ENCODE measurements at places on chromosomes 6 and 20.

- no peak for DNase-seq
These were observed 374 bp upstream of the SERINC1 start for GRCh38 chr6:122472022-122472340.

DNA sequence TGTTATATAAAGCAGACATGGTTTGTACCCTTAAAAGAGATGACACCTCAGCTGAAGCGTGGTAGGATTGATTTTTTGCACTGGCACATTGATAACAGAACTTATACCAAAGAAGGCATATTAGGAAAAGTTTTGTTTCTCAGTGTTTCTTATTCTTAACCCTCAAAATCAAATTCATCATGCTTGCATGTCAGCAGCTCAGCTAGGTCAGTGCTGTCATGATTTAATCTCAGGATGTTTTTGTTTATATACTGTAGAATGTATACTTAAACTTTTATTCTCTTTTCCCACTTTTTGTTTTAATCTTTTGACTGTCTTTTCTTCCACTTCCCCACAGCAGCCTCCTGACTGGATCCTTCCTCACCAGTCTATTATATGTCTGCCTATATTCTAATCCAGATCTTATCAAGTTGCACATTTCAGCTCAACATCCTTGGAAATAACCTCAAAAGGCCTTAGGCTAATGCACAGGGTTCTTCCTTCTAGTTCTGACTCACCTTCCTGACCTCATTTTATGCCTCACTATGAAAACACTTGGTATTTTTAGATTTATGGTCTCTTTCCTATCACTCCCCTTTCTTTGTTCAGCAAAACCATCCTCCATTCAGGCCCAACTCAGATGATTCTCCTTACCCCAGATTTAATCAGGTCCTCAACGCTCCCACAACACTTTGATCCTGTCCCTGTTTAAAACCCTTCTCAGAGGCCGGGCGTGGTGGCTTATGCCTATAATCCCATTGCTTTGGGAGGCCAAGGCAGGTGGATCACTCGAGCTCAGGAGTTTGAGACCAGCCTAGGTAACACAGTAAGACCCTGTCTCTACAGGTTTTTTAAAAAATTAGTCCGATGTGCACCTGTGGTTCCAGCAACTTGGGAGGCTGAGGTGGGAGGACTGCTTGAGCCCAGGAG lies 7.2 kb downstream of the HEBP2 start:
- peak; percentile 61 for DNase-seq

DNA sequence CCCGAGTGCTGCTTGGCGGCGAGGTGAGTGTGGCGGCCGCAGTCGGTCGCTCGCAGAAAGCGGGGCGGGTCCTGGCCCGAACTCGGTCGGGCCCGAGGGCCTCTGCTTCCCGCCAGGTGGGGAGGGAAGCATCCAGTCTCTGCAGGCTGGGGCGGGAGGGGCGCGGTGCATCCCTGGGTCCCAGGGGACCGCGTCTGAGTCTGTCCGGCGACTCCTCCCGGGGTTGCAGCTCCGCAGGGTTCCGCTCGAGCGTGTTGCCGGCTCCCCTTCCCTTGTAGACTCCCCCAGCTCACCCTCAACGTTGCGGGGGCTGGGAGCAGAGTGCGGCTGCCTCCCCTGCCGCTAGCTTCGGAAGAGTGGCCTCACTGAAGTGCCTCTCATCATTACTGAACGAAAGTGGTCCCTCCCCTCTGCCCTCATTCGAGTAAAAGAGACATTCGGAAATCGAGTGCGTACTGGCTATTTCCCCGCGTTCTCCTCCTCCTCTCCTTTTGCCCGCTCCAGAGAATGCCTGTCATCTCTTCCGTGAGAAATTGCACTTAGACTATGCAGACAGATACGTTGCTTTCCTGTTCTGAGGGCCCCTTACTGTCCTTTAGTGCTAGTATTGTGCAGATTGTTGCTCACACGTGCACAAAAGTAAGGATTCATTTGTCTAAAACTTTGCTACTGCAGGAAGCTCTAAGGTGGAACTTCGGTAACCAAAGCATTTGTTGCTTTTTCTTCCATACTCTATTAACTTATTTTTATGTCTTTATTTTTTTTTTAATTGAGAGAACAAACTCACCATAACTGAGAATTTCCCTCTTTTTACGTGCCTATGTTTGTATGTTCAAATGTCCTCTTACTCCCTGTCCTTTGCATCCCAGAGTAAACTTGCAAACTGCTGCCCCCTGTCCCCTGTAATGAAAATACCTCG lies 751 bp downstream of the MAP3K4 start:
- DNase-seq = peak; percentile 62

DNA sequence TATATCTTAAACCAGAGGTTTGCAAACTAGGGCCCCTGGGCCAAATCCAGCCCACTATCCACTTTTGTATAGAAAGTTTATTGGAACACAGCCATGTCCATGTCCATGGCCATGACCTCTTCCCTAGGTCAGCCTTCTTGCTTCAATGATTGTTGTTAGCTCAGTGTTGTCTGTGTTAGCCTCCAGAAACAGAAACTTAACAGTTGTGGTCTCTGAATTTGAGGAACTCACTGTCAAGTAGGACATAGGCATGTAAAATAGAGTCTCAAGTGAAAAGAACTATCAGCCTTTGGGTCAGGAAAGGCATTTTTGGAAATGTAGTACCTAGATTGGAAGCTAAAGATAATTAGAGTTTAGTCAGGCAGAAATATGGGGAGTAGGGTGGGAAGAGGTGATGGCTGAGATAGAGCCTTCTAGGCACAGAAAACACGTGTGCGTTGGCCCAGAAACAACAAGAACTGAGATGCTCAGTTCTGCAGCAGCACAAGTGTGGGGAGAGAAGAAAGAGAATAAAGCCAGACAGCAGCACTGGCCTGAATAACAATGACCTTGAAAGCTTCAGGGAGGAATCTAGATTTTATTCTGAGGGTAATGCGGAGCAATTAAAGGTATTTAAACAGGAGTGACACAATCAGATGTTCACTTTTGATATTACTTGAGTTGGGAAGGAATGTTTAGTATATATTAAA lies 87.0 kb upstream of the OLIG3 start:
- DNase-seq = no peak

DNA sequence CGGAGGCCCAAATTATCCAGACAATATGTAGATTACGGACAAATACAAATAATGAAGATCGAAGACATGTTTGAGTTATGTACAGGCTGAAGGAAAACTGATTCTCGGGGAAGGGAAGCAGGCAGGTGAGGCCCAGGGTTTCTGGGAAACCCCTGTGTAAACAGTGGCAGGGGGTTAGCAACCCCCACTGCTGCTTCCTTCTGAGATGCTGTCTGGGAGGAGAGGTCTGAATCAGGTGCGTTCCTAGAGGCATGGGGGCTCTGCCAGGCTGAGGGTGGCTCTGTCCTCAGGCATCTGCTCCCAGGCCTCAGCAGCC lies 7.2 kb upstream of the MDGA1 start:
- DNase-seq = no peak

- DNase-seq = no peak
These were observed 36.1 kb upstream of the CEP162 start for GRCh38 chr6:84263557-84263956.

DNA sequence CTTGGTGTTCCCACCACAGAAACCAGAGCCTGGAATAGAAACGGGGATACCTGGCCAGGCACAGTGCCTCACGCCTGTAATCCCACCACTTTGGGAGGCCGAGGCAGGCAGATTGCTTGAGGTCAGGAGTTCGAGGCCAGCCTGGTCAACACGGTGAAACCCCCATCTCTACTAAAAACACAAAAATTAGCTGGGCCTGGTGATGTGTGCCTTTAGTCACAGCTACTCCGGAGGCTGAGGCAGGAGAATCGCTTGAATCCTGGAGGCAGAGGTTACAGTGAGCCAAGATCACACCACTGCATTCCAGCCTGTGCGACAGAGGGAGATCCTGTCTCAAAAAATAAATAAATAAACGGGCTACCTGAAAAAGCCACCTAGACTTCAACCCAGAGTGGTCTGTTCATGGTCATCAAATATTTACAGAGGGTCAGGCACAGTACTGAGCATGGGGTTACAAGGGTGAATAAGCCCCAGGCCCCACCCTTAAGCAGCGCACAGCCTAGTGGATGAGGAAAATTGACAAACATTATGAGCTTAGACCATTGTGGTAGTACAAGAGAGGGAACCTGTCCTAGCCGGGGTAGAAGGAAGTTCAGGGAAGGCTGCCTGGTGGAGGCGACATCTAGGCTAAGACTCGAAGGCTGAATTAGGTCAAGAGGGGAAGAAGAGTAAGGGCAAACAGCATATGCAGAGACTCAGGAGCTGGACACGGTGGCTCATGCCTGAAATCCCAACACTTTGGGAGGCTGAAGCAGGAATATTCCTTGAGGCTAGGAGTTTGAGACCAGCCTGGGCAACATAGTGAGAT lies 7.2 kb upstream of the PCIF1 start:
- no peak for DNase-seq

GRCh38 chr6:4212588-4212987 lies 77.2 kb upstream of the ECI2 start:
- DNase-seq = no peak

GRCh38 chr6:116267836-116268588 lies 11.7 kb downstream of the TSPYL1 start:
- DNase-seq = no peak

DNA sequence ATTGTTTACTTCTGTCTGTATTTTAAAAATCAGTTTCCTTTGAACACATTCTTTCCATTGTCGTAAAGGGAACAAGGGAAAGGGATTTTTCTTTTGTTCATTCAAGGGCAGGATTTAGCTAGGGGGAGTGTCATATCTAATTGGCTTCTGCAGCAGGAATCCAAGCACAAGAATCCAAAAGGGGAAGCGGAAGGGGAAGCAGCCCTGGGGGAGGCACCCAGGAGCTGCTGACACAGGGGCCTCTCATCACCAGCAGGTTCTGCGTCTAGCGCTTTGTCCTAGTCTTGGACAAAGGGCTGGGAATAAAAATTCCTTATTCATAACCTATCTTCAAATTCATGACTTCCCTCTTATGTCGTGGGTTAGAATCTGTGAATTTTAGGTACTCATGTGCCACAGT lies 13.7 kb downstream of the RIPK1 start:
- no peak for DNase-seq

- DNase-seq = no peak
These were observed 74.8 kb upstream of the FLRT3 start for GRCh38 chr20:14412065-14412681.

DNA sequence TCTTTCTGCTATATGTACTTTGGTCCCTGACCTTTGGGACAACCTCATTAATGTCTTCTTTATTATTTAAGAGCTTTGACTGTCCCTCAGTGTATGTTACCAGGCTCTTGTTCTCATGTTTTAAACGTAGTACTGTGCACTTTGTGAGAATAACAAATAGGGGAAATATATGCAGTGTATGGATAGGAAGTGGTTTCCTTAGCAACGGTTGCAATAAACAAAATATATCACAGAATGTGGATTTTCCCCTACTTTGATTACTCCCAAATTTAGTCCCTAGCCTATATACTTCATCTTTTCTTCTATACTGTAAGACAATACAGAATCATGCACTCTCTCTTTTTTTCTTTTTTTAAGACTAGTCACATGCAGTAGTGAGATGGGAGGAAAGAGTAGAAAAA lies 123.8 kb upstream of the AKIRIN2 start:
- DNase-seq = no peak

DNA sequence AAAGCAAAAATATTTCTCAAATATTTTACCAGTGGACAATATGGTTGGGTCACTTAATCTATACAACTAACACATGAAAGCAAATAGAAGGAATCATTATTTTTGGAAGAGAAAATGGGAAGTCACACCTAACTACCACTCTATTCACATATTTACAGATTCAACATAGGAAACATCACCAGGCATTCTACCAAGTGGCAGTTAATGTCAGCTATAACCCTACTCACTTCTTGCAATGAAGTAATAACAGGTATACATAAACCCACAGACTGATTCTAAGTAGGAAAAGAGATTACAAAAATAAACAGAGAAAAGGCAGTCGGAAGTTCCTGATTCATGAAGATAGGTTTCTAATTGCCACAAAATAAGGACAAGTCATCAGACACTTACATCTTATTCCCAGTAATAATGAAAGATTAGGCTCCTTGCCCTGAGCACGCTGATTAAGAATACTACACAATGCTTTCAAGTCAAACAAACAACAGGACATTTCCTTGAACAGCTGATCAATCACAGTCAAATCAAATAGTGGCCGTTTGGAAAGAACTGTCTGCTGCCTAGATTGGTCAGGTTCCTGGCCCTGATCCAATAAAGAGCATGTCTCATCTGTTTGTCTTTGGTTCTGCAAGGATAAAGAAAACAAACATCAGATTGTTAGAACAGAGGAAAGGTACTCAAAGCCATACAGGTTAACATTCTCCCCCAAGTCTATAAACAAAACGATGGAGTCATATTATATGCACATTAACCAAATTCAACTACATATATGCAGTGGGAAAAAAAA lies 79.2 kb upstream of the PLN start:
- DNase-seq = no peak

DNA sequence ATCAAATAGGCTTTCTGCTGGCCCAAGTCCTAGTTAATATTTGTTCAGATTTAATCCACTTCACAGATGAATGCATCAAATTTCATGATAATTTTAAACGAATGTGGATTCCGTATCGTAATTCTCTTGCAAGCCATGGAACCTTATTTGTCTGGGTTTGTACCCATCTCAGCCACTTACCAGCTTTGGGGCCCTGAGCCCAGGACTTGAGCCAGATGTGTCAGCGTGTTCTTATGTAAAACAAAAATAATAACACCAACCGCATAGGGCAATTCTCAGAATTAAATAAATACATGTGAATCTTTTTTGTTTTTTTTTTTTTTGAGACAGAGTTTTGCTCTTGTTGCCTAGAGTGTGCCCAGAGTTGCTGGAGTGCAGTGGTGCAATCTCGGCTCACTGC lies 282.5 kb upstream of the PLCB4 start:
- DNase-seq = no peak

GRCh38 chr6:151592449-151593159 lies 98.8 kb downstream of the CCDC170 start:
- no peak for DNase-seq

All from AG08396 (cell line).